Renal pelvis (tissue), 12 donors: ENCODE measurements at places on chromosomes 1 and 21. TPM values are rescaled to one million over a fixed set of nuclear protein-coding genes. Genes with fewer than 3 reads are reported as not detected.

The TNFRSF4 gene
- polyA plus RNA-seq = 1.5 TPM

- DNase-seq = peak; percentile 21
Observed at GRCh38 chr1:181423301-181423918, 59.9 kb upstream of the CACNA1E start.

- DNase-seq = peak; percentile 89
Observed at GRCh38 chr1:159177272-159177907, 6.0 kb downstream of the CADM3 start.

The EPHX1 gene
- 58.9 TPM for polyA plus RNA-seq

GRCh38 chr1:224831501-224831900 lies 98.0 kb upstream of the DNAH14 start:
- no peak for DNase-seq

- DNase-seq = no peak
Observed at GRCh38 chr1:229991104-229991513, 75.9 kb upstream of the GALNT2 start.

The IL23R gene
- polyA plus RNA-seq = 0.06 TPM
